ENCODE measurements at places on chromosomes 4 and X.

- DNase-seq: no peak
These were observed 25.8 kb downstream of the USP9X start for GRCh38 chrX:41110801-41111625.

DNA sequence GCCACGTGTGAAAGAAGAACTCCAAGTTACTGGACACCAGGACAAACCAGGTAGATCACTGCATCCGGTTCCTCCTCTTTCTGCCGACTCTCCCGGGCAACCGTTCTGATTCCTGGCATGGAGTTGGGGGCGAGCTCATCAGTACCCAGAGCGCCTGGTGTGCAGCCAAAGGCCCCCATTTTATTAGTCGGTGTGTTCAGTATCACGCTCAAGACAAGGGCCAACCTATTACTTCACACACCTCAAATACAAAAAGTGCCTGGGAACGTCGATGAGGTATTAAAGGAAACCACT is 2.8 kb upstream of the CTBP1 start:
- no peak for DNase-seq

- DNase-seq: no peak
These were observed 1800.8 kb upstream of the PCDH10 start for GRCh38 chr4:131348263-131348662.

DNA sequence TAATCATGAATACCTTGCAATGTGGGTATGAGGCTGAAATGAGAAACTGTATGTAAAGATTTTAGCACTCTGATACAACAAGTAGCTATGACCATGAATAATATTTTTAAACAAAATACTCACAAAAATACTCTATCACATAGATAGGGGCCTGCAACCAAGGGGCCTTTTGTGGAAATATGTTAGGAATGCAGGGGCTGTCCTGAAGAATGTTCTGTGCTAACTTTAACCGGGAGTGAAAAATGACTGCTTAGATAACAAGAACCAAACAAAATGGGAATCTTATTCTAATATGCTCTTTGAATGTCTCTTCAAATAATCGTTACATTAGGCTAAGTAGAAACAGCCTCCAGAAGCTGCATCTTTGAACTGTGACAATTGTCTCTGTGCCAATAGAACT is 37.9 kb upstream of the GYPA start:
- DNase-seq: no peak

DNA sequence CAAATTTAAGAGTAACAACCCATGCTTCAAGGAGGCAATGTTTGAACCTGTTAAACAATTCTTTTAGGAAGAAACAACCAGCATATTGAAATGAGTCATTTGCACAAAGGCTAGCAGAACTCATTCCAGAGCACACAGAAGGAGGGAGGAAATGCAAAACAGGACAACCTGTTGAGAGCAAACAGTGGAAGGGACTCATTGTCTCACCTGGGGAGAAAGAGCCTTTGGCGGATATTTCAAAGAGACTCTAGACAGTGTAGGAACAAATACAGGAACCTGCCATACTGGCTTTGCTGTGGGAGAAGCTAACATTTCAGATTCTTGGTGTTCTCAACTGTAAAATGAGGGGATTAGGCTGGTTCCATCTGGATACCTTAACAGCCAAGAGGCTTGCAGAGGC is 14.8 kb upstream of the RASGEF1B start:
- no peak for DNase-seq

DNA sequence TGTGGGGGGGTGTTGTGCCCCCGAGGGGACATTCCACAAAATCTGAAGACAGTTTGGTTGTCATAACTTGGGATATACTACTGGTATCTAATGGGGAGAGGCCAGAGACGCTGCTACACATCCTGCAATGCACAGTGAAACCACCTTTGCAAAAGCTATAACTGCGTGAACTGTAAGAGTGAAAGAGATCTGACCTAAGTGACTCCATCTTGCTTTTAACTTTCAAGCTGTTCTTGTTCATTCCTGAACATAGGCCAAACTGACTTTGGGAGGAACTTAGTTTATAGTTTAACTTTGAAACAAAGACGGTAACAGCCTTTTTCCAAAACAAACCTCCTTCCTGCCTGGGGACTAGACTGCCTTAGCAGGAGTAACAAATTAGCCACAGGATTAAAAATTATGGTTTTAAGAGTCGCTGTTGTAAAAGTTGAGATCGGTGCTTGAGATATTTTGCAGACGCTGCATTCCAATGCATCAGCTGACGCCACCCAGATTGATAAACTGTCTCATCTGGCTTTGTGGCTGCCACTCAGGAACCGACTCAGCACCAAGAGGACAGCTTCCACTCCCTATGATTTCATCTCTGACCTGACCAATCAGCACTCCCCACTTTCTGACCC is 70.9 kb downstream of the ATXN3L start:
- DNase-seq: no peak

DNA sequence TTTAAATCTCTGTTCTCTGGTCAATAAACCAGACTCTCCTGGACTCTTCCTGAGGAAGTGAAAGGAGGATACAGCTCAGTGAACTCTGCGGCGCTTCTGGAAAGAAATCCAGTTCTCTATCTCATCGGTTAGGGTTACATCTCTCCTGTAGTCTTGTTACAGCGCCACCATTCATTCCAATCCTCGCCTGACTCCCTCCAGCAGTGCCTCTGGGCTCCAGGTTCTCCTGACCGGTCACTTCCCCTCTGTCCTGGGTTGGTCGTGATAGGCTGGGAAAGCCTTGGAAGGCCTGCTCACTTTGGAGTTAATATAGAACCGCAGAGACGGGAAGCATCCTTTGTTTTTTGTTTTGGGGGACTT is 97.0 kb upstream of the STOX2 start:
- DNase-seq: no peak

DNA sequence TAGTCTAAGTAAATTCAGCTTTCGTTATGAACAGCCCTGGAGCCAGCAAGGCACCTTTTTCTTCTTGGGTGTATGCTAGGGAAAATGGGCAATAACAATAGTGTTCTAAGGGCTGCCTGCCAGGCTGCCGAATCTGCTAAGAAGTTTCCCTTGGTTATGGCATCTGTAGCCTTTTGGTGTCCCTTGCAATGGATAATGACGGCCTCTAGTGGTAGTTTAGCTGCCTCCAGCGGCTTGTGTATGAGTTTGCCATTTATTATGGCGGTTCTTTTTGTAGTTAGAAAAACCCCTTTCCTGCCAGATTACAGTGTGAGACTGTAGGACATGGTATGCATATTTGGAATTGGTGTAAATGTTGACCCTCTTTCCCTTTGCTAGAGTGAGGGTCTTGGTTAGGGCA is 78.9 kb upstream of the SPIN4 start:
- DNase-seq: no peak

DNA sequence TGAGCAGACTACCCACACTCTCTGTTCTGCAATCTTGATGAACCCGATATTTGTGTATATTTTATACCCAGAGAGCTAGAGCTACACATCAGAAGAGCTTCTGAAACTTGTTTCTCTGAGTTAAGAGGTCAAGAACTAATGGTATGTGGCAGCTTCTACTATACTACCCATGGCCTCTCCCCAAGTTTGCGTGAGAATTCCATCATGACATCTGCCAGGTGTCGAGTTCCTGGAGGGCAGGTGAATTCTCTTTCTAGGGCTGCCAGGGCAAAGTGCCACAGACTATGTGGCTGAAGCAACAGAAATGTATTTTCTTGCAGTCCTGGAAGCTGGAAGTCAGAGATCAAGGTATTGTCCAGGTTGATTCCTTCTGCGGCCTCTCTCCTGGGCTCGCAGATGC is 4.4 kb downstream of the SORCS2 start:
- no peak for DNase-seq

- no peak for DNase-seq
These were observed 82.1 kb upstream of the GPC4 start for GRCh38 chrX:133497356-133497755.
